ENCODE measurements at places on chromosomes 1 and 21. TPM values are rescaled to one million over a fixed set of nuclear protein-coding genes. Genes with fewer than 3 reads are reported as not detected.

Gene PPM1J
- total RNA-seq = not detected

Gene TLR5
- total RNA-seq = 1.0 TPM

DNA sequence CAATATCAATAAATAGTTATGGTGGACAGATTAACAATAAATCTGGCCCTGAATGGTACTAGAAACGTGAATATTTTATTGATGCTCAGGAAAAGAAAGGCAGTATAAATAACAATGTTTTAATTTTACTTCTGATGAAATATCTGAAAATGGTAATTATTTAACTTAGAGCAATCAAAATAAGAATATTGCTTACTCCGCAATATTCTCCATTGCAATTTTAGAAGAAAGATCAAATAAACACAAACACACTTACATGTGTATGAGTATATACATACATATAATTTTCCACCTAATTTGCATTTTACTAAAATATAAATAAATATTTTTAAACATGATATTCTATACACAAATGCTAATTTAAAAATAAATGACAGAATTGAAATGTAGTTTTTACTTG lies 1130.5 kb downstream of the NCAM2 start:
- no peak overlapping the region for H3K27ac ChIP-seq
- H3K4me3 ChIP-seq = no peak overlapping the region
- H3K4me1 ChIP-seq = no peaks in the 10 kb centered on the region

DNA sequence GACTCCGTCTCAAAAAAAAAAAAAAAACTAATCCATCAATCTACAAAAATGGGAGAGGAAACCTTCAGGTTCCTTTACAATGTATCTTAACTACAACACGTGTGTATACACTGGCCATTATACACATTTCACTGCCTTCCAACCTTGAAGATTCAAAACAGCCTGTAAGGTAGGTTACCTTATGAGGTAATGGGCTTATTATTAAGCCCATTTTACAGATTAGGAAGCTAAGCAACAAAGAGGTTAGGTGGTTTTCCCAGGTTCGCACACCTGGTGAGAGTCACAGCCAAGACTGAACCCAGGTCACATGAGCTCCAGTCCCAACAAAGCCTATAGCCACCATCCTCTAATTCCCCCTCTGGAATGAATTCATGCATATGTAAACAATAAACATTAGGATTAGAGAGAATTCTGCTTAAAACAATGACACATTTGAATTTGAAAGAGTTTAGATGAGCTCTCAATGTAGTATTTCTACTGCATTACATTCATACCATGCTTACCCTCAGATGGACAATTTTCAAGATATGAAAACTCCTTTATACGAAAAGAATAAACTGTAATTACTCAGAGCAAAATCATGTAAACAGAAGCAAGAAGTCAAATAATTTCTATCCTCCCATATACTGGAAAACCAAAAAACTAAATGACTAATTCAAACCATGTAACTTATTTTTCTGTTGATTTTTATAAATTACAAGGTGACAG lies 54.8 kb downstream of the EIF4G3 start:
- H3K27me3 ChIP-seq = no peaks in the 10 kb centered on the region
- peaks cover 2% of the 10 kb centered on the region for H3K4me1 ChIP-seq
- peaks cover 6% of the 10 kb centered on the region for H3K36me3 ChIP-seq
- H3K4me3 ChIP-seq = no peak overlapping the region
- no peak overlapping the region for H3K27ac ChIP-seq
- DNase-seq = no peak

DNA sequence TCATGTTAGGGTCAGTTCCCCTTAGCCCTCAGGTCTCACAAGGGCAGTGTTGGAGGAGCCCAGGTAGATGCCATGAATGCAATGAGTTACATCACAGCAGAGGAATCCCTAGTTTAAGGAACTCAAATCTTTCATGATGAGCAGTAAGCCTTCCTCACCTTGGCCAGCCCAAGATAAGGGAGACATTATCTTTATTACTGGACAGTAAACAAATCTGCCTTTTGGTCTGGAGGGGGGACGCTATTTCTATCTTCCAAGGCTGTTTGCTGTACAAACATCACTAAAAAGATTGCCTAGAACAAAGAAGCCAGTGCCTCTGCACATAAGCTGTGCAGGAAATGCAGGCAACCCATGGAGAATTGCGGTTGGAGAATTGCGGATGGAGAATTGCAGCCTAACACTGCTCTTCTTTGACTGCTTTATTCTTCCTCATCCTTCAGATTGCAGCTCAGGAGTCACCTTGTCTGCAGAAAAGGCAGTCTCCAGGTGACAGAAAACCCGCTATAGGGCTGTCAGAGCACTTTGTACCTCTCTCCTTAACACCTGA lies 2.3 kb upstream of the CHI3L1 start:
- no peak overlapping the region for H3K27ac ChIP-seq
- H3K27me3 ChIP-seq = peaks cover 2% of the 10 kb centered on the region
- no peak for DNase-seq
- no peak overlapping the region for H3K4me3 ChIP-seq
- no peaks in the 10 kb centered on the region for H3K36me3 ChIP-seq
- no peaks in the 10 kb centered on the region for H3K4me1 ChIP-seq

GRCh38 chr1:89847191-89847729 lies 26.4 kb downstream of the LRRC8D start:
- peak overlapping the region; percentile 27 for H3K4me3 ChIP-seq
- H3K27ac ChIP-seq = peak overlapping the region; percentile 76
- H3K27me3 ChIP-seq = no peaks in the 10 kb centered on the region
- no peak for DNase-seq
- H3K4me1 ChIP-seq = peaks cover 61% of the 10 kb centered on the region
- peaks cover 57% of the 10 kb centered on the region for H3K36me3 ChIP-seq

DNA sequence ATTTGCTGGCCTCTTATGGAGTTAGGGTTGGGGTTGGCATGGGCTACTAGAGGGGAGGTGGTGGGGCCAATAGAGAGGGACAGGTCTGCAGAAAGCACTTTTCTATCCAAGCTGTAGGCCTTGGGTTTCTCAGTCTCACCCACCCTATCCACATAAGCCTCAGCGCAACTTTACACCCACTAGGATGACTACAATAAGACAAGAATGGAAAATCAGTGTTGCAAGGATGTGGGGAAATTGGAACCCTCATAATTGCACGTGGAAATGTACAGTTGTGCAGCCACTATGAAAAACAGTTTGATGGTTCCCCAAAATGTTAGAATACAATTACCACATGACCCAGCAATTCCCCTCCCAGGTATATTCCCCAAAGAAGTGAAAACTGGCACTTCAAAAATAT lies 14.0 kb upstream of the GSTM4 start:
- H3K27ac ChIP-seq = no peak overlapping the region
- H3K27me3 ChIP-seq = no peaks in the 10 kb centered on the region
- H3K4me3 ChIP-seq = no peak overlapping the region
- DNase-seq = peak; percentile 2
- H3K36me3 ChIP-seq = no peaks in the 10 kb centered on the region

DNA sequence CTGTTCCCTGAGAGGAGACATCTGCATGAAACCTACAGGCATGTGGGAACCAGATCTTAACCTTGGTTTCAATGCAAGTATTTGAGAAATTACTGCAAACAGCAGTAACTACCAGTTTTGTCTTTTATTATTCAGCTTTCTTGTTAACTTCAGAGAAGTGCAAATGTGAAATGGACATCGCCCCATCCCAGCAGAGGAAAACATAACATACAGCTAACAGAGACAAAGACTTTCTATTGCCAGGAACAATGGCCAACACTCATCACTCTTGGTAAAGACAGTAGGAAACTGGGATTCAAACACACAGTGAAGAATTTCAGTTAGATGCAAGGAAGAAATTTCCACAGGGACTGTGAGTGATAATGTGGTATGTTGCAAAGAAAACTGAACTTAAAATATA lies 115.1 kb downstream of the SLC30A10 start:
- DNase-seq = no peak
- H3K27ac ChIP-seq = no peak overlapping the region

GRCh38 chr1:59360170-59360569 lies 63.3 kb downstream of the FGGY start:
- no peak overlapping the region for H3K27ac ChIP-seq
- H3K27me3 ChIP-seq = no peaks in the 10 kb centered on the region
- no peaks in the 10 kb centered on the region for H3K4me1 ChIP-seq
- DNase-seq = no peak
- no peak overlapping the region for H3K4me3 ChIP-seq

- H3K27ac ChIP-seq = no peak overlapping the region
- H3K36me3 ChIP-seq = no peaks in the 10 kb centered on the region
Measured at GRCh38 chr1:43302721-43303470, 2.1 kb downstream of the TIE1 start.
